ENCODE measurements at places on chromosomes 7 and 10.

DNA sequence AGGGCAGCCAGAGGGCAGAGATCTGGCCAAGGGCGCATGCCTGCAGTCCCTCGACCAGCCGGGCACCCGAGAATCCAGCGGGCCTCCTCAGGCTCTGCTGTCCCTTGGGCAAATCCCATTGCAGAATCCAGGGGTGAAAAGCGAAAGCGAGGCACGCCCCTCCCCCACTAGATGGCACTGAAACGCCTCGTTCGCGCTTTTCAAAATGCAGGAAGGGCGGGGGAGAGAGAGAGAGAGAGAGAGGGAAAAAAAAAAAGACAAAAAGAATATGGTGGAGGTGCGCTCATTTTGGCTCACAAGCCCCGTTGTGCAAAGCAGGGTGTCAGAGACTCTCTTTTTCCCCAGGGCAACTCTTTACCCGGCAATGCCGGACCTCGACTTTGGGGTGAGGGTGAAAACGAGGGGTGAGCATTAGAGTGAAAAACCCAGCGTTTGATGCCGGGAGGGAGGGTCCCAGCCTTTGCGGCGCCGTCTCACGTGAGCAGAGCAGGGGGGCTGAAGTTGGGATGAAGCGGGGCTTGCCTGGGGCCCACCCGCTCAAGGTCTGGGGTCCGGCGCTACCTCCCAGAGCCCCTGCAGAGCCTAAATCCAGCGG is 2.5 kb upstream of the TMEM178B start:
- DNase-seq: no peak

DNA sequence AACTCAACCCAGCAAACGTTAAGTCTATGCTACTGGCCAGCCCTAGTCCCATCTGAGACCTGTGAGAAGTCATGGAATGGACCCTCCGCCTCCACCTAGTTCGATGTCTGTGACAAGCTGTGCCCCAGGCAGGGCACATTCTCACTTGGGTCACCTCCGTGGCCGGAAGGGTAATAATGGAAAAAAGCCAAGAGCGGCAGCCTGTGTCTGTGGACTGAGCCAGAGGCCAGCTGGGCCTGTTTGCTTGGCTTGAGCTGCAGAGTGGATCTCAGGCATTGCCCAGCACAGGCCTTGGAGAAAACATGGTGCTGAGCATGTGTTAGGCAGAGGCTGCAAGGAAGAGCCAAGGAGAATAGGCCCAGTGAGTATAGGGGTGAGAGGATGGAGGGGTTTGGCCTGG is 97.8 kb downstream of the GALNT17 start:
- no peak for DNase-seq

- DNase-seq: no peak
Measured at GRCh38 chr7:103425177-103425576, 20.8 kb downstream of the SLC26A5 start.

DNA sequence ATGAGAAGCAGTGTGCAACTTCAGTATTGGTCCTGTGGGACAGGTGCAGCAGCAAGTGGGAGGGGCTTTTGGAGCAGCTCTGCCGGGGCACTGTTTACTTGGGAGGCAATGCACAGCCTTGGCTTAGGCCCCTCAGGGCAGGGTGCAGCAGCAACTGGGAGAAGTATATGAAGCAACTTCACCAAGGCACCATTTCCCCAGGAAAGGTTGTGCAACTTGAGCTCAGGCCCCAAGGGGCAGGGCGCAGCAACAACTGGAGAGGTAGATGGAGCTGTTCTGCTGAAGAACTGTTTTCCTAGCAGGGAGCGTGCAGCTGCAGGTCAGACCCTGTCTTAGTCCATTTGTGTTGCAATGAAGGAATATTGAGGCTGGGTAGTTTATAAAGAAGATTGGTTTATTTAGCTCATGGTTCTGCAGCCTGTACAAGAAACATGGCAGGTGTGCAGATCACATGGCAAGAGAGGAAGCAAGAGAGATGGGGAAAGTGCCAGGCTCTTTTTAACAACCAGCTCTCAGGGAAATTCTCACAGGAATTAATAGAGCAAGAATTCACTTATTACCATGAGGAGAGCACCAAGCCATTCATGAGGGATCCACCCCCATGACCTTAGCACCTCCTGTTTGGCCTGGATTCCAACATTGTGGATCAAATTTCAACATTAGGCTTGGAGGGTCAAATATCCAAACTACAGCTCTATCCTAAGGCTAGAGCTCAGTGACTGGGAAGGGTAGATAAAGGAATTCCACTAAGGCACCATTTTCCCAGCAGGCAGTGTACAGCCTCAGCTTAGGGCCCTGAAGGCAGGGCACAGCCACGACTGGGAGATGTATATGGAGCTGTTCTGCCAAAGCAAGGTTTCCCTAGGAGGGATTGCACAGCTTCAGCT is 10.9 kb downstream of the GPR141 start:
- DNase-seq: no peak

DNA sequence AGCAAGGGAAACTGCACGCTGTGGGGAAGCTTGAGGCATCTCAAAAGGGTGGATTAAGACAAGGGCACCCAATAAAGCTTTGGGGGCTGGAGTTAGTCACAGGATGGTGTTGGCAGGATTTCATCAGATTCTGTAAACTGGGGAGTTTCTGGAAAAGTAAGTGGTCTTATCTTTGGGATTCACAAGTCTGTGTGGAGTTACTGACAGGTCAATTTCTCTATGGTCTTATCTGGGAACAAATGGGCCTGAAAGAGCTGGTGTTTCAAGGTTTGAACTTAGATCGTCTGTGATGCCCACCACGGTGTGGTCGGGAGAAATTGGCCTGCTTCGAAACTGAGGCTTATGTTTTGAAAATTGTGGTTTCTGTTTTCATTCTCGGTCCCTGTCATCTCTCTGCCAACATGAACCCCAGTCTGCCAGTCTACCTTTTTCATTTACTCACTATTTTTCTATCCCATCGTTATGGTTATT is 23.8 kb upstream of the AOAH start:
- no peak for DNase-seq

GRCh38 chr7:143884969-143885559 is 16.9 kb downstream of the TCAF1 start:
- DNase-seq: peak; percentile 75

GRCh38 chr7:102287111-102287980 is 678 bp downstream of the SH2B2 start:
- no peak for DNase-seq

DNA sequence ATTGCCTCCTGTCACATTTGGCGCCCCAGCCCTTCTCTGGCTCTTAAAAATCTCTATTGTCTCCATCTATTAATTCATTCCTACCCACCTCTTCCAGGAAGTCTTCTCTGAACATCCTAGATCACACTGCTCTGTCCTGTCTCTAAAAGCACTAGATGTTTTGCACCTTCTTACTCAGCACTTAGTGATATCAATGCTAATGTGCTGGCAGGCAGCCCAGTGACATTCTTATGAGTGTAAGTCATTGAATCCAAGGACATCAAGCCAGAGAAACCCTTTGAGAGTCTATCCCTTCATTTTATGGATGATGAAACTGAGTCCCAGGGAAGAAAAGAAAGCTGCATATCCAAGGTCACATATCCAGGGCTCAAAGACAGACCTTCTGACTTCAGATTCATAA is 48.3 kb upstream of the PAX2 start:
- DNase-seq: no peak

DNA sequence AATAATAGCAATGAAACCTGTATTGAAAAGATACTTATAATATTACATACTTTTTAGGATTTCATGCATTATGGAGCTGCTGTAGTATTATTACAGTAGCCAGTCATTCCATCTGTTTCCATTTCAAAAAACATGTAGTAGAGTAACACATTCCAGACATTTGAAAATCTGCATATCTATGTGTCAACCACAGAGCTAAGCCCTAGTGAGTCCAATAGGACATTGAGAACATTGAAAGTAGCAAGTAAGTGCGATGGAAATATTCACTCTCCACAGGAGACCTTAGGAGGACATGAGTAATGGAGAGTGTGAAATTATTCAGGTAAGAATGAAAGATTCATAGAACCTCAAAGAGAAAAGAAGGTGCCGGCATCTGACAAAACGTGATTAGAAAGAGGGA is 15.3 kb downstream of the NSMCE4A start:
- no peak for DNase-seq

DNA sequence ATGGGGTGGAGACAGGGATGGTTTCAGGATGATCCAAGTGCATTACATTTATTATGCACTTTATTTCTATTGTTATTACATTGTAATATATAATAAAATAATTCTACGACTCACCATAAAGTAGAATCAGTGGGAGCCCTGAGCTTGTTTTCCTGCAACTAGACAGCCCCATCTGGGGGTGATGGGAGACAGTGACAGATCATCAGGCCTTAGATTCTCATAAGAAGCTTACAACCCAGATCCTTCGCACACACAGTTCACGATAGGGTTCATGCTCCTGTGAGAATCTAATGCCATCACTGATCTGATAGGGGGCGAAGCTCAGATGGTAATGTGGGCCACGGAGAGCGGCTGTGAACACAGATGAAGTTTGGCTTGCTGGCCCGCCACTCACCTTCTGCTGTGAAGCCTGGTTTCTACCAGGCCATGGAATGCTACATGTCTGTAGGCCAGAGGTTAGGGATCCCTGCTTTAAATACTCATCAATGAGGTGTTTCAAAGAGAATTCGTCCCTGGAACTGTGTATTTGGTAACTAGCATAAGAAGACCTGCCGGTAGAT is 21.2 kb upstream of the PRKCQ start:
- no peak for DNase-seq

DNA sequence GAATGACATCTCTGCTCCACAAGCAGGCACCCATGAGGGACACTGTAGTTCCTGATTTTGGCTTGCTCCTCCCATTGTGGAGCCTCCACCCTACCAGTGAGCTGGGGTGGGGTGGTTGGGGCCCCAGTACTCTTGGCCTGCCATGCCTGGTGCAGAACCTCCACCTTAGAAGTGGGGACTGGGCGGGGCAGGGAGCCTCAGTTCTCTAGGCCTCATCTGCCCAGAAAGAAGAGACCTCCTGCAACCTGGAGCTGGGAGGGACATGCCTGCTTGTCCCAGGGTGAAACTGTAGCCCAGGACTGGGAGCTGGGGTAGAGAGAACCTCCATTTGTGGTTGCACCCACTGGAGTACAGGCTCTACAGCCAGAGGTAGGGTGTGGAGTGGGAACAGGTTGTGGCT is 14.4 kb downstream of the RAMP3 start:
- DNase-seq: no peak

All from GM18507 (cell line).